ENCODE measurements at places on chromosomes 2 and 18.

DNA sequence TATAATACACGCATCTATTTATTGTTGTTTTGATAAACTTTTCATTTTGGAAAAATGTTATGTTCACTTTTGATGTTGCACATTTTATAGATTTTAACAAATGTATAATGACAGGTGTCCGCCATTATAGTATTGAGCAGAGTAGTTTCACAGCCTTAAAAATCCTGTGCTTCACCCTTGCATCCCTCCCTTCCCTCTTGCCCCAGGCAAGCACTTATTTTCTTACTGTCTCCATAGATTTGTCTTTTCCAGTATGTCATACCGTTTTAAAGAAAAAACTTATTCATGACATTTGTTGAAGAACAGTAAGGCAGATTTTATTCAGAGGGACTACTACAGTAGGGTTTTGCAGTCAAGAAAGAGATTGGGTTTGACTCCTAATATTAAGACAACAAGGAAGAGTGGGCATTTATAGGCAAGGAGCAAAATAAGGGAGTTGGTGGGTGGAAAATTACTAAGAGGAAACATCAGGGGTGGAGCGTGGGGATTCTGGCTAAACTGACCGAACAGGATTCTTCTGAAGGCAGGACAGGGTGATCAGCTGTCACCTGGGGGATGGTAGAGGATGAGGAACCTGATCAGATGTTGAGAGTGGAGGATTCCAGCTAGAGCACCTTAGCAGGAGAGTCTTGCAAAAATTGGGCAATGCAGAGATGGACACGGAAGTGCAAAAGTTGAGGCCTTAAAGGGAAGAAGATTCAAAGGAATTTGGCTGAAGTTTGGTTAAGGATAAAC, 108.8 kb downstream of the NCK2 start:
- no peak for DNase-seq

DNA sequence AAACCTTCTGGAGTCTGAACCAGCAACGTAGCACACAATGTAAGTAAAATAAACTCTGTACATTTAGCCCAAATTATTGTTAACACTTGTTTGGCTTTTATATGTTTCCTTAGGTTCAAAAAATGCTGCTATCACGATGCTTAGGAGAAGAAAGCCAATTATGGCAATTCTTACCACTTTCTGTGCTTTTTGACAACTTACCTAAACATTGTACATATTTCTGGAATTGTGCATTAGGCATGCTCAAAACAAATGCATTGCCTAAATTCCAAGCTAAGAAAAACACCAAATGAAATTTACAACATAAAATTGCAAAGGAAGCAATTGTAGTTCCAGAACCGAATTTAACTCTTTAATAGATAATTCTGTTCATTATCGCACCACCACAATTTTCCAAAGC, 585.6 kb upstream of the DSEL start:
- no peak for DNase-seq

DNA sequence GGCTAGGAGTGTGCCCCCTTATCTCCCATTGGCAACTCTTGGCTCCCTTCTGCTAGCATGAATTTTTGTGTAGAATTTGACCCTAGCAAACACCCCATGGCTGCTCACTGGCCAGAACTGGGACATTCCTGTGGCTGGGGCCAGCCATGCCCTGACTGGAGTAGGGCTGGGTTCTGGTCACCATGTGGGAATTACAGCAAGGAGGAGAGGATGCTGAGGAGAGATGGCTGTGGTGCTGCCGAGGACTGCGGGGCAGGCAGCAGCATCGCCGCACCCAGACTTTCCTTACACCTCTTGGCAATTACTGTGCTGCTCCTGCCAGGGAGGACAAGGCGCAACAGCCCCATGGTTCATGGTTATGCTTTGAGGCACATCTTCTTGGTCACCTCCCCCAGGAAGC, 12.7 kb downstream of the KCNF1 start:
- no peak for DNase-seq

DNA sequence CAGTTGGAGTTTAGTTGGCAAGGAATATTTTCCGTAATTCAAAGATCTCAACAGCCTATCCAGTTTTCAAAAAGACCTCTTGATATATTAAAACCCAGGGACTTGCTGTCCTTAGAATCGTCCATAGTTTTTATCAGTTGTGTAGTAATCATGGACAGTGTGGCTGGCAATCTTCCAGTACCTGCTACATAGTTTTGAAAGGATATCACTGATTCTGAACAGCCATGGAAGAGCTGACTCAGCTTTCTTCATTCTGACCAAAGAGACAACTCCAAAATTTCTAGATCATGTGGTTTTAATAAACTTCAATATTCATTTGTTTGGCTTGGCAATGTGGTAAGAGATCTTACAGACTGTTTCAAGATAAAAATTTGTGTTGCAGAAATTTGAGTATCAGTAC, 616.7 kb downstream of the TDRD15 start:
- DNase-seq: no peak

GRCh38 chr2:40098786-40099470, 319.9 kb upstream of the THUMPD2 start:
- no peak for DNase-seq

GRCh38 chr2:72150861-72151356, 3.2 kb upstream of the CYP26B1 start:
- no peak for DNase-seq

- DNase-seq: no peak
These were observed 52.6 kb upstream of the ATP5MC3 start for GRCh38 chr2:175234153-175234552.

- DNase-seq: no peak
These were observed 130.9 kb upstream of the GLI2 start for GRCh38 chr2:120604767-120605166.

Data from NCI-H526 (cell line).